ENCODE measurements at places on chromosomes 2 and 18. TPM values are rescaled to one million over a fixed set of nuclear protein-coding genes. Genes with fewer than 3 reads are reported as not detected.

Gene MAL
- 237 TPM for total RNA-seq

Gene BOLL
- total RNA-seq: not detected

Gene SYT4
- not detected for total RNA-seq

Gene AGBL5
- 17.9 TPM for total RNA-seq

Gene LYPD6B
- not detected for total RNA-seq

Gene TSPYL6
- not detected for total RNA-seq

All from activated CD4-positive, alpha-beta T cell treated with anti-CD3 and anti-CD28 coated beads, Interleukin-2, amount 10 ng/mL, durations not matched to agents 7 days and 5 days (primary cell).